ENCODE measurements at places on chromosomes 6 and 20.

DNA sequence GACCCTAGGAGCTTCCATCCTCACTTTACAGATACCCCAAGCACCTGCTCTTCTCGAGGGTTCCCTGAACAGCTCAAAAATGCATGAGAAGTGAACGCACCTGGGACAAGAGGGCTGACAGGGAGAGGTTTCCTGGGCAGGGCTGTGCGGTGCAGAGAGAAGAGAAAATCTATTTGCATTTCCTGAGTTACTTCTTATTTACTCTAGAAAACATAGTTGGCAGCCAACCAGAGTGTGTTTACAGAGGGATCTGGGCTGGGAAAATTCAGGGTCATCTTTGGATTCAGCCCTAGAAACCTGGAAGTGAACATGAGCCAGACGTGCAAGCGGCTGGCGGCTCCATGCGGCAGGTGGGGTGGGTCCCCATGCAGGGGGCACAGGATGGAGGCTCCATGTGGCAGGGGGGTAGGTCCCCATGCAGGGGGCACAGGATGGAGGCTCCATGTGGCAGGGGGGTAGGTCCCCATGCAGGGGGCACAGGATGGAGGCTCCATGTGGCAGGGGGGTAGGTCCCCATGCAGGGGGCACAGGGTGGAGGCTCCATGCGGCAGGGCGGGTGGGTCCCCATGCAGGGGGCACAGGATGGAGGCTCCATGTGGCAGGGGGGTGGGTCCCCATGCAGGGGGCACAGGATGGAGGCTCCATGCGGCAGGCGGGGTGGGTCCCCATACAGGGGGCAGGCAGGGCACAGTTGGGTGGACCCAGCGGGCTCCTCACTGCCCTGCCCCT lies 342.0 kb downstream of the TAF4 start:
- DNase-seq, result no peak

DNA sequence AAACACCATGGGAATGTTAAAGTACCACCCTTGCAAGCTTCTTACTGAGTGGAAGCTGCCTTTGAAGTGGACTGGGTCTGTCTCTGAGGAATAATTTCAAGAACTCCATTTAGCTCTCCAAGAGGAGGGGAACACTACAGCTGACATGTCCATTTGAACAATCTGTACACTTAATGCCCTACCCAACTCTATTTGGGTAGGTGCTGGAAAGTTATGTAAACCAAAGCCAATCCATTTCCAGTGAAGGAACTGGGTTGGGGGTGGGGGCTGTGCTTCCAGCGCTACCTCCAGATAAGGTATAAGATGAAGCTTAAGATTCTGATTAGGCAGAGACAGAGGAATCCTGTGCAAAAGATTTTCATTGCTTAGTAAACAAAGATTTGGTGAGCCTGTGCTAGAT lies 122.0 kb downstream of the TCP11 start:
- no peak for DNase-seq

GRCh38 chr20:64038224-64038564 lies 2.2 kb downstream of the C20orf204 start:
- no peak for DNase-seq

DNA sequence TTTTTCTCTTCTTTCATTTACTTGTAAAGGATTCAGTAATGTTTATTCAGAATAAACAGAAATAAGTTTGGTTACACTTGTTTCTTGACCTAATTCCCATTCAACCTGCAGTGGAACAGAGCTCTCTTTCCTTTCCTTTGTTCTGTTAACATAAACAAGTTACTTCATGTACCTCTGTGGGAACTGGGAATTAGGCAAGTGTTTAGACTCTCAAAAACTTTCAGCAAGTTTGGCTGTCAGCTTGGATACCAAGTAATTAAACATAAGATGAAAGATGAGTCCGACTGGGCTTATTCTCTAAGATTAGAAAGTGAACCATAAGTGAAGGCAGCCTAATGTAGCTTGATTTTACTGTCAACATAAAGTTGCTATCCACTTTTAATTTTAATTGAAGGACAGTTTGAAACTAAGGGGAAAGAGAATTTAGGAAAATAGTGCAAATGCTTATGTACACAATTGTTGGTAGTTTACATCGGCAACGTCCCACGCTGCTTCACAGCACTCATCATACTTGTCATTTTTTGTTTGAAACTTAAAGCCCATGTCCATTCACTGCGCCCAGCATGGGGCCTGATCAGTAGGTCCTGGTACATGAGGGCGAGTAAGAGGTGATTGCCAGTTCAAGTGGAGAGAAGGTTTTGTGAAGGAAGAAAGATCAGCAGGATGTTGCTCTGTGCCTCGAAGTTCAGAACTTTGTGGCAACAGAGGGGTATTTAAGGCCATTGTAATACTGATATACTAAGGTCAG lies 113.0 kb downstream of the PLEKHG1 start:
- no peak for DNase-seq

GRCh38 chr6:120590611-120591010 lies 743.7 kb downstream of the TBC1D32 start:
- no peak for DNase-seq

GRCh38 chr20:63104312-63105181 lies 97.8 kb upstream of the BHLHE23 start:
- no peak for DNase-seq
